ENCODE measurements at places on chromosomes 5 and 9. TPM values are rescaled to one million over a fixed set of nuclear protein-coding genes. Genes with fewer than 3 reads are reported as not detected.

DNA sequence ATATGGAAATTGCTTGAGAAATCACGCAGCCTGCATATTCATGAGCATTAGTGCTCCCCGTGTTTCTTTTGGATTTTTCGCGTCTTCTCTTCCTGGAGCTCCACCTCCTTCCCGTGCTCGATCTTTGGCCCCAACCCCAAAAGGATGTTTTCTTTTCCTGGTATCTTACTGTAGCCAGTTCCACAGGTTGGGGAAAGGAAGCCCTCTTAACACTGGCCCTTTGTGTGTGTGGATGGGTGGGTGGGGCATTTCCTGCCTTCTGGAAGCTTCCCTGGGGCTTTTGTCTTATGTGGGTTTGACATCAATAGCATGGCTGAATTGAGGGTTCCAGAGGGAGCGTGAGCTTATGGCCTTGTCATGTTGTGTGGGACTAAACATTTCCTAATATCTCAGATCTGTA lies 21.9 kb downstream of the STXBP1 start:
- DNase-seq: no peak

GRCh38 chr5:149750596-149750995 lies 20.5 kb downstream of the PPARGC1B start:
- peak; percentile 67 for DNase-seq

DNA sequence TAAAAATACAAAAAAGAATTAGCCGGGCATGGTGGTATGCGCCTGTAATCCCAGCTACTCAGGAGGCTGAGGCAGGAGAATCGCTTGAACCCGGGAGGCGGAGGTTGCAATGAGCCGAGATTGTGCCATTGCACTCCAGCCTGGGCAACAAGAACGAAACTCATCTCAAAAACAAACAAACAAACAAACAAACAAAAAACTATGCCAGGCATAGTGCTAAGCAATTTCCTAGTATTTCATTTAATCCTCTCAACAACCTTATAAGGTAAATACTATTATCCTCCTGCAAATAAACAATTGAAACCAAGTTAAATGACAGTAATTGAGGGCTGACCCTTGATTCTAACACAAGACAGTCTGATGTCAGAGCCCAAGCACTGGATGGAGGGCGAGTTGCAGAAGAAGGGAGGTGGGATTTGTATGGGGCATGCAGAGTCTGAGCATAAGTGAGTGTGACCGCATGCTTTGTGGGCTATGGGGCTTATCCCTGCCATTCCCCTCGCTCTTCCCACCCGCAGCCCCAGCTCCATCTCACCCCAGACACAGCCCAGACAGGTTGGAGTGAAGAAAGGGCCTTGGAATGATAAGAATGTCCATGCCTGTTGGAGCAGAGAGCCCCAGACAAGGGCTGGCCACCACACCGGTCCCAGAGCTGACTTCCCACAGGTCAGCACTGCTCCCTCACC lies 24.3 kb upstream of the RPS14 start:
- DNase-seq: no peak

GRCh38 chr5:76622973-76623596 lies at the start of gene F2RL2:
TSS of gene F2RL2 (minus strand) at chr5:76623403. CDS start at chr5:76623230, 173 bp downstream.
- no peak for DNase-seq

GRCh38 chr5:5481206-5481605 lies 58.7 kb downstream of the ICE1 start:
- no peak for DNase-seq

DNA sequence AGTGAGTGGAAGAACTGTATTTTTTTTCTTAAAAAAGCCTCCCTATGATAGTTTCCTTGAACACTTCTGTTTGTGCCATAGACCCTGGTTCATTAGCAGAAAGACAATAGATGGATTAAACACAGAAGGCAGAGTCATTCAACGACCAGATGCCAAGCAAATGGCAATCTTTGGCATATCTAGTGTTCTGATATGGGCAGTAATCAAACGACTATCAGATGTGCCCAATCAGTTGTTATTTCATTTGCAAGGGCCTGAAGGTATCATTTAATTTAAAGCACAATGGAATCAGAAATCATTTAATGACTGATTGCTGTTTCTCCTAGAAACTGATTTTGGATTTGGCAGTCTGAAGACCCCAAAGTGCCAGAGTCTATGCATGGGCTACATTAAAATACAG lies 61.3 kb downstream of the SGCD start:
- DNase-seq: no peak

GRCh38 chr9:28255174-28255573 lies 681.9 kb upstream of the C9orf72 start:
- DNase-seq: no peak

- DNase-seq: no peak
These were observed 196.0 kb downstream of the MED10 start for GRCh38 chr5:6182271-6182815.

DNA sequence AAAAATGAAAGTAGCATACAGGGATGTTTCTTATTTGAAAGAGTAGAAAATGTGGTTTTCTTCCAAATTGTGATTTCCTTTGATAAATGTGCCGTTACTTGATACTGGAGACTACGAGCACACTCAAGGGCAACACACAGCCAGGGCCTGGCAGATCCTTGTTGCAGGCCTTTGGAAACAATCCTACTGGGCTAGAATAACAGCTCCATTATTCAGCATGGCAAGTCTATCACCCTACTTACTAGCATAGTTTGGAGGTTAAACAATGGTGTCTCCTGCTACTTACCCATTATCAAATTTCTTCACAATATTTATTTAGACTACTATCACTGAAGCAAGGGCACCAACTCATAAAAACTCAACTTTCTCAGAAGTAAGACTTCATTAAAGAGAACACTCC lies 140.8 kb upstream of the ZNF608 start:
- DNase-seq: no peak

DNA sequence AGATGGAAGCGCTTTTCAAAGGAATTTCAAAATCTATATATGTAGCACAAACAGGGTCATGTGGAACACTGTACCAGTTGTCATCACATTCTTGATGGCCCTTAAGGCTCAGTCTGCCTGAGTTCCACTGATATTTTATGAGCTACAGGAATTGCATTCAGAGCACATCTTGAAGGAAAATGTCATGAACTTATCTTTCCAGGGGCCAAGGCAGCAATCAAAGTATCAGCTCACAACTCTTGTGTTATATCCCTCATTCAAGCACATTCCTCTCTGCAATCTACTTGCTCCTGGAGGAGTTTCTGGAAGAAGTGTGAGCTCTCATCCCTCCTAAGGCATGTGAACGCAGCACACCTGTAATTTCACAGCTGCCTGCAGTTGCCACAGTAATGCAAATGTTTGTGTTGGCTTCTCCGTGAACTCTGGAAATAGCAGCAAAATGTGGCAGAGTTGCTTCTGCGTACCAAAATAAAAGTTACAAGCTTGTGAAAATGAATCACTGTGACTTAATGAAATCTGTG lies 89.7 kb upstream of the EQTN start:
- peak; percentile 54 for DNase-seq

DNA sequence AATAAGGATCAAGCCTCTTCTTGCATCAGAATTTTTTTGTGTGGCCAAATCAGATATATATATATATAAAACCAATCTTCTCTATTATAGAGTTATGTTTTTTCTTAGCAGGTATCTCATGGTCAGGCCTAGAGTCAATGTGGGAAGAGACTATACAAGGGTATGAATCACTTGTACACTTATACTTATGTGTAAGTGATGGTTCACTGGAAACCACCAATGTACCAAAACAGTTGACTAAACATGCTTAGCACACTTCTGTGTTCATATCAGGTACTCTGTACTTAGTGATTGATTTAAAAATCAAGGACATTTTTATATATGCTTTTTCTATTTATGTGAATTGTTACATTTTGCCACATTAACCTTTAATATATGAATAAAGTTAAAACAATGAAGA lies 92.6 kb downstream of the CWC27 start:
- no peak for DNase-seq

DNA sequence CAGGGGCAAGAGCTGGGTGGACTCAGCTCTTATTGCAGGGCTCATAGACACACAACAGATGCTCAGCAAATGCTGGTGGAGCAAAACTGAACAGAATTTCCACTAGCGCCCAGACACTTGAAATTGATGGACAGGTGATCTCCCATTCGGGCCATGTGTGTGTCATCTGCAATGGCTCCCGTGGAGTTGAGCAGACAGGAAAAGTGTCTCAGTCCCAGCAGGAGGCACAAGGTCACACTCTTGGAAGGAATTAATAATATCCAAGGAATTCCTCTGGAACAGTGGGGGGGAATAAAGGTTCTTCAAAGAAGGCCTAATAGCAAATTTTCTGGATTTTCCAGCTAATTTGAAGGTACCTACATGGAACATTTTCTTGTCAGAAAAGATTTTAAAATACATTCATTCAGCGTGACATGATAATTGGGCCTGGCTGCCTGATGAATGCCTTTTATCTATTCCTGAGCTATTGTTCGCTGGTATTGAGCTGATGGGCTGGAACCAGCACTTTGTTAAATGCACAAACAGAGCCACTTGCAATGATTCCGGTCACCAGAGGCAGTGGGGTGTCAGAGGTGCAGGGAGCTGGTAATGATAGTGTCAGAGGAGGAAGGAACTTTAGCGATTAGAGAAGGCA lies 31.5 kb upstream of the ALDH1B1 start:
- no peak for DNase-seq

GRCh38 chr9:69253057-69253456 lies 72.0 kb upstream of the ENTREP1 start:
- no peak for DNase-seq

- no peak for DNase-seq
These were observed 45.9 kb upstream of the PJA2 start for GRCh38 chr5:109455598-109456096.

- DNase-seq: no peak
These were observed 1.8 kb upstream of the INIP start for GRCh38 chr9:112719696-112720095.

- no peak for DNase-seq
These were observed 49.9 kb upstream of the PPP2CA start for GRCh38 chr5:134275822-134276221.

- peak; percentile 63 for DNase-seq
These were observed 10.0 kb downstream of the TRAF1 start for GRCh38 chr9:120916588-120916987.

- peak; percentile 87 for DNase-seq
These were observed 3.1 kb downstream of the SLC4A9 start for GRCh38 chr5:140362875-140363630.

DNA sequence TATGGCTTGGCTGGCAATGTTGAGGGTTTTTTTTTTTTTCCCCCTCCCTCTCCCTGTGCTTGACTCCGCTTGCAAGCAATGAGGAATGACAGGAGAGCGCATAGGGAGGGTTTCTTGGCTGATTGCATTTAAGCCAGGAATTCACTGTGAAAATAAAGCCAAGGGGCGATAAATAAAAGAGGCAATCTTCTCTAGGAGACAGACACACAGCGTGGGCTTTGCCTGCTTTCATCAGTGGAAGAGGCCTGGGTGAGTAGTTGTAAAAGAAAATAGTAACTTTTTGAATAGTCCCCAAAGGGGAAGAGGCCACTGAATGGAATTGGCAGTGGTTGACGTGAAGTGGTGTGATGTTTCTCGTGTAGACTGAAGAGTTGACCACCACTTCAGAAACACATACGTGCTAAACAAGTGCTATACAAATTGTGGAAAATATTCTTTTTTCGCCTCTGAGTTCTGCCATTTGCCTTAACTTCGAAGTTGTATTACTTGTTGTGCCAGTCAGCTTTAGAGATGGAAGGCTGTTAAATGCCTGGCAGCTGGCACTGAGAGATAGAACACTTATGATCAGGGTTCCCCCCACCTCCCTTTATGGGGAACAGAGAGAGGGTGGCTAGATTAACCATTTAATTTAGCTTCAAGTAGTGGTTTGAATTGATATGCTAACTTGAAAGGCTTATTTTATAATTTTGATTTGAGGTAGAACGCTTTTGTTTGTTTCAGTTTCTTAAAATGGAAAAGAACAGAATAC lies 3.0 kb downstream of the ZSWIM6 start:
- no peak for DNase-seq

GRCh38 chr9:84151640-84152039 lies 171.0 kb downstream of the RMI1 start:
- no peak for DNase-seq

DNA sequence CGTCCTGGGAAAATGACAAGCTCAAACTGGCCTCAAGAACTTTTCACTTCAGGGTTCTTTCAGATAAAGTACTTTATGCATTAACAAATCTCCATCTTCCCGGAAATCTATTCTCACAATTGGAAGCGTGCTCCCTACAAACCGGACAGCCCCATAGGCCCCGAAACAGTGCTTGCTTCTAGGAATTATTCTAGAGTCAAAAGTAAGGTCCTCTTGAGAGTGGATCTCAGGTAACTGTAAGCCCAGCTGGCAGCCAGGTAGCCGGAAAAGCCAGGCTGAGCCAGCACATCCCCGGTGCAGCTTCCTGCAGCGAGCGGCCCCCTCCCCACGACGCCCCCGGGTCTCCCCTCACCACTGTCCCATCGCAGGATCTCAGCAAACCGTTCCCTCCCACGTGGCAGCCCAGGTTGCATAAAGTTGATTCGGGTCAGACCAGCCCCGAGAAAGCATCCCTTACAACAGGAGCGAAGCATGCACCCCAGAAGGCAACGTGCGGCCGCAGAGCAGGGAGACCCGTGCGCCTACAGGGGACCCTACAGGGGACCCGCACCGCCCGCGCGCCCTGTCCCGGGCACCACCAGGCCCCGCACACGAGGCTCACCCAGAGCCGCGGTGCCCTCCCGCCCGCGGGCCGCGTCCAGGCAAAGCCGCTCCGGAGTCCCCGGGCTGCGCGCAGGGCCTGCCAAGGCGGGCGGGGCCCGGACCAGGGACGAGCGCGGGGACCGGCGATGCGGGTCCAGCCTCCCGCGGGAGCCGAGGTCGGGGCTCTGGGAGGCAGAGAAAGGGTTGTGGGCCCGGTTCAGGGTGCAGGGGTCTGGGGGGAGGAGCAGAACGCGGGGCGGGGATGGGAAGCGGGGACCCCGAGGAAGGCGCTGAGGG lies 920 bp downstream of the LPCAT1 start:
- peak; percentile 50 for DNase-seq

- peak; percentile 66 for DNase-seq
These were observed 8.5 kb downstream of the BAAT start for GRCh38 chr9:101376111-101376848.

DNA sequence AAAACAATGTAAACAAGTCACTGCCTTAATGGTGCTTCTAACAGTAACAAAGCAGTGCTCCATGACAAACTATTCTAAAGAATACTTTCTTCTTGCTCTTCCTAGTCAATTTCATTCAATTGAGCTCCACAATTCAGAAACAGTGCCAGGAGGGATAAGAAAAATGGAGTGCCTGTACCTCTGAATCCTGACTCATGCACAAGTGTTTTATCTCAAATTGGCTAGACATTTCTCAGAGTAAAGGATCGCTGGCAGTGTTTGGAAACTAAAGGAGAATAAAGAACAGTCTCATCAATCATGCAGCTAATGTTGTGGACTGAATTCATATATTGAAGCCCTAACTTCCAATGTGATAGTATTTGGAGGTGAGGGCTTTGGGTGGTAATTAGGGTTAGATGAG lies 27.6 kb downstream of the SLC25A51 start:
- DNase-seq: no peak

- DNase-seq: no peak
These were observed 205.9 kb upstream of the TMEM161B start for GRCh38 chr5:88474574-88474973.

The C5 gene
- 386 TPM for total RNA-seq

The UGT3A1 gene
- total RNA-seq: 20.3 TPM

The SREK1IP1 gene
- 6.3 TPM for total RNA-seq

The SLC6A19 gene
- 0.73 TPM for total RNA-seq

The FBN2 gene
- total RNA-seq: 0.73 TPM

The CMYA5 gene
- 1.3 TPM for total RNA-seq

The SLC34A1 gene
- 3.0 TPM for total RNA-seq

The NACC2 gene
- total RNA-seq: 18.4 TPM

All from left lobe of liver (tissue), 2 donors.